GM20000 (cell line): ENCODE measurements at places on chromosomes 12 and 14.

GRCh38 chr12:2982361-2982760 lies 23.2 kb downstream of the TEAD4 start:
- no peak for DNase-seq

DNA sequence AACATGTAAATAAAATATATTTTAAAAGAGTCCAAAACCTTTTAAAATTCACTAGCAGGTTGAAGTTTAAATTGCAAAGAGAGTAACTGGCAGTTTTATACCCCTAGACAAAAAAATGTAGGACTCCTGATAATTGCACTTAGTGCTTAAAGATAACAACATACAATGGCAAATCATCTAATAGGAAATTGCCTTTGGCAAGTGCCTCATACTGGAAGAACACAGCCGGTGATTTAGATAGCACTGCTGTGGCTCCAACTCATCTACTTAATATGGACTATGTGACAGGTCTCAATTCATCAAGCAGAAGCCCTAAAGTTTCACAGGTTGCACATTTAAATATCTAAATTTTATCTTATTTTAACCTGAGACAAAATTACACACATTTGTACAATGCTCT lies 13.4 kb downstream of the C12orf50 start:
- no peak for DNase-seq

GRCh38 chr12:17017402-17017801 lies 411.4 kb upstream of the LMO3 start:
- no peak for DNase-seq

GRCh38 chr12:83763425-83763824 lies 1076.7 kb downstream of the TMTC2 start:
- no peak for DNase-seq

DNA sequence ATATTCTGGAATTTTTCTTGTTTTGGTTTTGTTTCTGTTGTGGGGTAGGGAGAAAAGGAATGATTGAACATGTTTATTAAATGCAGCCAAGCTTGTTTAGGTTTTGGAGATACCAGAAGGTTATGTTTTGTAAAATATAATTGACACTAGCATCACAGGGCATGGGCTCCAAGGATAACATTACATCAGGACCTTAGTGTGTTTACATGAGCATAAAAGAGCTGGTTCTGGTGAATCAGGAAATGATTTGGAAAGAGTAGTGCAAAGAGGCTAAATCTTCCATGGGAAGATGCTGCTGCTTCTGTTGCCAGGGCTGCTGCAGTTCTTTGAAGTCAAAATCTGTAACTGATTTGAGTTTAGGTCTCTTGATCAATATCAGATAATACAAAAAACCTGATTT lies 118.7 kb downstream of the ETNK1 start:
- no peak for DNase-seq

DNA sequence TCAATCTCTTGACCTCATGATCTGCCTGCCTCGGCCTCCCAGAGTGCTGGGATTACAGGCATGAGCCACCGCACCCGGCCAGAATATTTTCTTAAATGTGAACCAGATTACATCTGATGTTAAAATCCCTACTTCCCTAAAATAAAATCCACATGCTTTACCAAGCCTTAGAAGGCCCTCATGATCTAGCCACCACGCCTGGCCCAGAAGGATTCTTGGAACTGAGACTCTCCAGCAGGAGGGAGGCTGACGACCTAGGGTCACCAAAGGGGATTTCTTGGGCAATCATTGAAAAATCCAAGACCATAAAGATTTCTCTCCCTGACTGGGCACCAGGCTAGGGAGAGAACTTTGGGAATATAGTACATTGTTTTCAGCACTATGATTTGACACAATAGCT lies 25.2 kb upstream of the RASSF3 start:
- no peak for DNase-seq

GRCh38 chr14:54830650-54831049 lies 72.0 kb downstream of the GCH1 start:
- DNase-seq = no peak

DNA sequence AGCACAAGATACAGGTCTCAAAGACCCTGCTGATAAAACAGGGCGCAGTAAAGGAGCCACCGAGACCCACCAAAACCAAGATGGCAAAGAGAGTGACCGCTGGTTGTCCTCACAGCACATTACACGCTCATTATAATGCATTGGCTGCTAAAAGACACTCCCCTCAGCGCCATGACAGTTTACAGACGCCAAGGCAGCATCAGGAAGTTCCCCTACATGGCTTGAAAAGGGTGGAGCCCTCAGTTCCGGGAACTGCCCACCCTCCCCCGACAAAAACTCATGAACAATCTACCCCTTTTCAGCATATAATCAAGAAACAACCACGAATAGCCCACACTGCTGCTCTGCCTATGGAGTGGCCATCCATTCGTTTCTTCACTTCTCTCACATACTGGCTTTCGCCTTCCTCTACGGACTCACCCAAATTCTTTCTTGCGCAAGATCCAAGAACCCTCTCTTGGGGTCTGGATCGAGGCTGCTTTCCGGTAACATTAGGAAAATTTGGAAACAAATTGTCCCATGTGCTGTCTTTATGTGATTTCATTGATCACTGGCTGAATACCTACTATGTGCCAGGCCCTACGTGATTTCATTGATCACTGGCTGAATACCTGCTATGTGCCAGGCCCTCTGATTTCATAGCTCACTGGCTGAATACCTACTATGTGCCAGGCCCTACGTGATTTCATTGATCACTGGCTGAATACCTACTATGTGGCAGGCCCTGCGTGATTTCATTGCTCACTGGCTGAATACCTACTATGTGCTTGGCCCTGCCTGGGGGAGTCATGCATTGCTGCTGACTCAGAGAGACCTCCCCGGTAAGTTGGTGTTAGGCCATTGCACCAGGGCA lies 126.4 kb downstream of the PIWIL1 start:
- DNase-seq = no peak

GRCh38 chr12:122979908-122980182 lies 636 bp upstream of the ARL6IP4 start:
- peak; percentile 41 for DNase-seq

DNA sequence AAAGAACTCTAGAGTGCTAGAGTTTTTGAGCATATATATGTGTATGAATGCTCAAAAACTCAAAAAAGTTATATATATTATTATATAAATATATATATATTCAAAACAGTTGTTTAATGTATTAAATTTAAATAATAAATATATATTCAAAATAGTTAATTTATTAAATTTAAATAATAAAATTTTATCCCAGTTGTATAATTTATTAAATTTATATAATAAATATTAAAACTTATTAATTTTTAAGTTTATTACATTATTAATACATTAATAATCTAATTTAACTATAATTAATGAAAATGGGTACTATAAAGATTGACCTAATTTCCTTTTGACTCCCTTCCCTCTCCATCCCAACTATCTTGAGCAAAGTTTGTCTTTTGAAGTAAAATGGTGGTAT lies 97.8 kb downstream of the RERG start:
- DNase-seq = no peak

DNA sequence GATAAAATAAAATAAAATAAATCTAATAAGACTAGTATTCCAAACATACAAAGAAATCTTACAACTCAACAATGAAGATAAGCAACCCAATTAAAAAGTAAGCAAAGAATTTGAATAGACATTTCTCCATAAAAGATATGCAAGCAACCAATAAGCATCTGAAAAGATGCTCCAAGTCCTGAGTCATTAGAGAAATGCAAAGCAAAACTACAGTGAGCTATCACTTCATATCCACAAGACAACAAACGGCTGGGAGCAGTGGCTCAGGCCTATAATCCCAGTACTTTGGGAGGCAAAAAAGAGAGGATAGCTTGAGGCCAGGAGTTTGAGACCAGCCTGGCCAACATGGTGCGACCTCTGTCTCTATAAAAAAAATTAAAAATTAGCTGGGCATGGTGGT lies 26.8 kb downstream of the ZFYVE1 start:
- no peak for DNase-seq

DNA sequence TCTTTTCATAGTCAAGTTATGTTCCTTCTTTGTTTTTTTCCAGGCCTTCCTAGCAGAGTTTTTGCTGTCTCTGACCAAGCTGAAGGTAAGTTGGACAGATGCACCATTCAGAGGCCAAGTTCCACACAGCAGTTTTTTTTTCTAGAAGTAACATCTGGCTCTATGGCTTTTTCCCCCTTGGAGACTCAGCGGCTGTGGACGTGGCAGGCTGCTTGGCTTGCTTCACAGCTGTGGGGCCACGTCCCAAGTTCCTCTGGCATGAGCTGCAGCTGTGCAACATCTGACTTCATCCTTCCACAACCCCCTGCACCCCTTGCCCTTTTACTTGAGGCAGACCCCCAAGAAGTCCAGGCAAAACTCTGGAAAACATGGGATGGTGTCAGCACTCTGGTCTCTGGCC lies 24.2 kb upstream of the RHOJ start:
- no peak for DNase-seq

GRCh38 chr14:43872752-43873655 lies 634.1 kb downstream of the FSCB start:
- no peak for DNase-seq

DNA sequence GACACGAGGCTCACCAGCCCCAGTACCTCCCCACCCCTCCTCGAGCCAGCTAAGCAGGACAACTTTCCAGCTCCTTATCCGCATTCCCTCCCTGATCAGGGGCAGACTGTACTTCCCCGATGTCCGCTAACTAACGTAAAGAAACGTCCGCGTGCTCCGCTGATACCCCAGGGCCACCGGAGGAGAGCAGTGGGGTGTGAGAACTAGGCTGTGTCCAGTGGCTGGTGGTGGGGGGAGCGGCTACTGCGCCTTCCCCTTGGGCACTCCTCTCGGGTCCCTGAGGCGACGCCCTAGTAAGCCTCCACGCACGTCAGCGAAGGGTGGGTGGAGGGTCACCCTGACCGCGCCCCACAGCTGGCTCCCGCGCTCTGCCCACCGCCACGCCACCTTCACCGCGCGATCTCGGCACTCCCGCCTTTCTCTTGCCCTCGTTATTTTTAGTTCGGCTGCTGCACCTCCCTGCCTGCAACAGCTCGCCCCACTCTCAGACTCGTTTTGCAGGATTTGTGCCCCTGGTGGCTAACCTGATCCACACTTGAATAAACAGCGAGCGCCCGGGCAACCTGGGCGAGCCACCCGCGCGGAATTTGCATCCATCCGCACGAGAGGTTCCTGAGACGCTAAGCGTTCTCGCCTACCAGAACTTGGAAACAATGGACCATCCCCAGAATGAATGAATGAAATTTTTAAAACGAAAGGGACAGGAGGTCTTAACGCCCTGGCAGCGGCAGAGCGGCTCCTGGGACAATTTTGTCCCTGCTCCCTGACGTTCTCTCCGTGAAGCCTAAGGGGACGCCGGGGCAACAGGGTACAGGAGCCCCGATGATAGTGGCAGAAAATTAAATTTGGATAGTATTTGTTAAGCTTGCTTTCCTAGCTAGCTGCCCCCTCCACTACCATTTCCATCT lies 6.9 kb upstream of the BMP4 start:
- DNase-seq = no peak

DNA sequence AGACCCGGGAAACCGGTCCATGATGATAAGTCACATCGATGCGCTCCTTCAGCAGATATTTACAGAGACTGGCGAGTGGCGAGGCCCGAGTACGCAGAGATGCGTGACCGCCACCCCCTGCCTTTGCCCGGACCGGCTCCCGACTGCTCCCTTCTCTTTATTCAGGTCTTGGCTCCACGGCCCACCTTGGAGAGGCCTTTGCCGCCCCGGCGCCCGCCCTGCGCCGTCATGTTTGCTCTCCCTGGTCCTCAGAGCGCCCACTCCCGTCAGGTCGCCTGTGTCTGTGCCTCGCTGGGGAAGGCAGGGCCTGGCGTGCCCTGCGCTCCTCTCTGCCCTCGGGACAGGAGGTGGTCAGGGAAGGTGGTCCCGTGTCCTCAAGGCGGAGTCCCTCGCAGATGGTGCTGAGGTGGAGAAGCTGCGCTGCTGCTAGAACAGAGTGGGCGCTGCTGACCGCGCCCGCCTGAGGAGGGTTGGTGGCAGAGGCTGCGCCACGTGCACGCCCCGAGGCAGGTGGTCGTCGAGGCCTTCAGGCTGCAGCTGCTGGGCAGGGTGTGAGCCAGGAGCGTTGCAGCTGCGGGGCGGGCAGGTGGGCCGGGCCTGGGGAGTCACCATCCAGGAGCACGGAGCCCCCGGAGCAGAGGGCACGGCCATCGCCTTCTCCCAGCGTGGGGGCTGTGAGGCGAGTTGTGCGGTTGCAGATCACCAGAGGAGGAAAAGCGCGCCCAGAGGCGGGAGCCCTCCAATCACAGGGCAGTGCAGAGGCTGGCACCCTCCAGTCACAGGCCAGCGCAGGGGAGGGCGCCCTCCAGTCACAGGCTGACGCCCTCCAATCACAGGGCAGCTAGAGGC lies 27.2 kb downstream of the DDX51 start:
- no peak for DNase-seq

DNA sequence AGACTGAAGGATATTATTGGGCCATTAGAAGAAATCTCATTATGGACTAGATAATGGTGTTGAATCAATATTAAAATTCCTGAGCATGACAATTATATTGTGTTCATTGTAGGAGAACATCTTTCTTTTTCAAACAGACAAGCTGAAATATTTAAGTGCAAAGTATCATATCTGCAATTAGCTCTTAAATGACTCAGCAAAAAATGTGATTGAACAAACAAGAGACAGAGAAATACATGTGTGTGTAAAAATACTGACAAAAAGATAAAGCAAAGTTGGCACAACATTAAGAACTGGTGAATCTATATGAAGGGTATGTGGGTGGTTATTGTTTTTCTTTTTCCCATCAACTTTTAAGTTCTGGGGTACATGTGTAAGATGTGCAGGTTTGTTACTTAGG lies 9.5 kb downstream of the CEP290 start:
- DNase-seq = no peak

DNA sequence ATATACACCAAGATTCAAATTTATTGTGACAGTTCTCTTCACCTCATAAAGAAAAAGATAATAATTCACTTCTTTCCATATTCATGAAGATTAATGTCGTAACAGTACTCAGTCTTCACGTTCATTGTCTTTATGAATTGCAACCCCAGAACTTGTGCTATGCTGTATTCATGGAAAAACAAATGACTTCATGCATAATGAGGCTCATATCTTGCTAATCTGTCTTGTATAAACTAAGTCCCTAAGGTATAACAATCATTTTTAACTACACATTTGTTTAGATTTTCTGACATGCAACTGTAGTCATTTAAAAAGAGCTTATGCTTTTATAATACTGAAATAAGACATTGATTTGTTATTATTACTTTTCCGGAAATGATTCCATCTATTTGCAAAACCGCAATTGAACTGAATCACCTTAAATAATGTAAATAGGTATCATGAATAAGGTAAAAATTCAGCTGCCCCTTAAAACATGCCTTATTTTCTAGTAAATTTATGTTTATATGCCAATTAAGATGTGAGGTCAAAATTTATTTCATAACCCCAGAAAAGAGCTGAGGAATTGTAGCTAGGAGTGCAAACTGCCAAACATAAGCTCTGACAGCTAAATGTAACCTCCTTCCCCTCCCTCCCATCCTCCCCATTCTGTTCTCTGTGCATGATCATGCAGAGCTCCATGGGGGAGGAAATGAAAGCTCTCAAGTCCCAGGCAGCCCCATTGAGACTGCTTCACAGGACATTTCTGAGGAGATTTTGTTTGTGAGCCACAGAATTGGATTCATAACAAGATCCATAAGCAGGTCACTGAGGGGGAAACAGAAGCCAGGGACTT lies 301.6 kb downstream of the ATP23 start:
- no peak for DNase-seq

GRCh38 chr12:6347367-6348338 lies 5.8 kb upstream of the TNFRSF1A start:
- no peak for DNase-seq
